ENCODE measurements at places on chromosomes 4 and X.

- no peak for DNase-seq
Measured at GRCh38 chrX:15781961-15782699, 8.2 kb upstream of the ZRSR2 start.

DNA sequence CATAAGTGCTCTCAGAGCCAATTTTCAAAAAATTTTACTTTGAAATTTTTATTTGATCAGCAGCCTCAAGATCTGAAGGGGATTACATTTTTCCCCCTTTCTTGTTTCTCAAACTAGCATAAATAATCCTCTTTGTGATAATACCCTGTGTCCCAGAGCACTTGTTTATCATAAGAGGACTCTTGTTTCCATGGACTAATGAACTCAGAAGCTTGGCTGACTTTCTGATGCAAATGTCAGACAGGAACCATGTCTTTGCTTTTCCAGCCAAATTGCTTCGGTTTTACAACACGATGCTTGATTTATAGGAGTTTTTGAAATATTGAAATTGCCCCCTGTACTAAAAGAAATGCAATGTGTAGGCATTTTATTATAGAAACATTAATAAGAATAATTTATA, 859.3 kb upstream of the LCORL start:
- DNase-seq, result no peak

GRCh38 chr4:26076000-26076587, 162.1 kb downstream of the SMIM20 start:
- DNase-seq, result peak; percentile 46

GRCh38 chr4:36325499-36325898, 44.1 kb downstream of the DTHD1 start:
- DNase-seq, result no peak

GRCh38 chr4:188196134-188196735, 57.0 kb downstream of the TRIML1 start:
- no peak for DNase-seq

DNA sequence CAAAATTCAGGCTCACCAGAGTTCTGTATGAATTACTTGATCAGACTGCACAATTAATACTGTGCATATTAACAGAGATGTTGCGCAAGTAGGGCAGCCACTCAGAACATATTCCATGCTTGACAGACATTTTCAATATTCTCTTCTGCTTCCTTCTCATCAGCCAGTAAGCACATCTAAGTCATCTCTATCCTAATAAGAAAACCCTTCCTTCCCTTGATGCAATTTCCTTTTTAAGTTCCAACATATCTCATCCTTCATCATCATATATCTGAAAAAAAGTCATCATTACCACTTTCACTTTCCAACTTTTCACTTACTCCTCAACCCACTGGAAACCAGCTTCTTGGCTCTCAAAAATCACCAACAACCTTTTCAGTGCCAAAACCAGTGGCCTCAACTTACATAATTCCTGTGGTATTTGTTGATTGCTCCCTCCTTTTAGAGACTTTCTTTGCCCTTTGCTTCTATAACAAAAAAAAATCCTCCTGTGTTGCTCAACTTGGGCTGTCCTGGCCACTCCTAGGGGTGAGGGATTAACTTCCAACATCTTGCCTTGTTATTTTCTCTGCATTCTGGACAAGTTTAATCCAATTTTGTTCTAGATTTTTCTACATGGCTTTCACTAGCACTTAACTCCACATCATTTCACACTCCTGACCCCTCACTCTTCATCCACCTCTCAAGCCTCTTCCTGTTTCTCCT, 14.1 kb downstream of the MBNL3 start:
- no peak for DNase-seq

- no peak for DNase-seq
Measured at GRCh38 chr4:3713346-3713745, 52.8 kb upstream of the ADRA2C start.

GRCh38 chr4:72974694-72975487, 94.6 kb downstream of the COX18 start:
- DNase-seq, result no peak

GRCh38 chrX:23246001-23246400, 88.6 kb upstream of the PTCHD1 start:
- DNase-seq, result no peak

GRCh38 chr4:38128478-38129459, 168.6 kb downstream of the PTTG2 start:
- peak; percentile 60 for DNase-seq

- DNase-seq, result no peak
Measured at GRCh38 chr4:98728433-98728832, 70.0 kb upstream of the TSPAN5 start.

DNA sequence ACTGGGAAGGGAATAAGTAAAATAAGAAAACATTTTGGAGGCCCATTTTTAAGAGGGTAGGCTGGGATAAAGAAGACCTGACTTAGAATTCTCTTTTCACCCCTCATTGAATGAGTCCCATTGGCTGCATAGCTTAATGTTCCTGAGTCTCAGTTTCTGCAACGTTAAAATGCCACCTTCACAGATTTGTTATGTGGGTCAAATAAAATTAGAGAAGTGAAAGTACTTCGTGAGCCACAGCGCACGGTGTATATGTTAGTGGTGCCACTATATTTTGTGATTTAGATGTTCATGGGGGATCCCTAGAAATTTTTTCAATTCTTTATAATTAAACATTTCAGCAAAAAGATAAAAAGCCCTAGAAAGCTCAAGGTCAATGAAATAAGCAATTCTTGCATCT, 109.2 kb upstream of the HS3ST1 start:
- no peak for DNase-seq

GRCh38 chr4:41573502-41574001, 35.6 kb downstream of the LIMCH1 start:
- no peak for DNase-seq

DNA sequence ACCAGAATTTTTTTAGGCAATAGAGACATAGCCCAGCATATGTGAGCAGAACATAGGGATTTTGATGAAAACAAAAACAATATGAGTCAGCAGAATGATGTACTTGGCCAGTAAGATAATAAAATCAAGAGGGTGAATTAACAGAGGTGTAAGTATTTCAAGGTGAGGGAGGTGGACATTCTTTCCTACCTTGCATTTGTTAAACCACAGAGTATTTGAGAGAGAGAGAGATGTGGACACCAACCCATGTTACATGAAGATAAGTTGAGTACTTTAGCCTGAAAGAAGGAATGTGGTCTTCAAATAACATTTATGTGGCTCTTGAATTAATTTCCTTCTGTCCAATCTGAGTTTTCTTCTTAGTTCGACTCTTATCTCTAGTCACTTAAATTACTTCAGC, 68.6 kb downstream of the DIAPH2 start:
- DNase-seq, result no peak

- no peak for DNase-seq
Measured at GRCh38 chrX:37995428-37995827, 10.9 kb upstream of the SYTL5 start.

DNA sequence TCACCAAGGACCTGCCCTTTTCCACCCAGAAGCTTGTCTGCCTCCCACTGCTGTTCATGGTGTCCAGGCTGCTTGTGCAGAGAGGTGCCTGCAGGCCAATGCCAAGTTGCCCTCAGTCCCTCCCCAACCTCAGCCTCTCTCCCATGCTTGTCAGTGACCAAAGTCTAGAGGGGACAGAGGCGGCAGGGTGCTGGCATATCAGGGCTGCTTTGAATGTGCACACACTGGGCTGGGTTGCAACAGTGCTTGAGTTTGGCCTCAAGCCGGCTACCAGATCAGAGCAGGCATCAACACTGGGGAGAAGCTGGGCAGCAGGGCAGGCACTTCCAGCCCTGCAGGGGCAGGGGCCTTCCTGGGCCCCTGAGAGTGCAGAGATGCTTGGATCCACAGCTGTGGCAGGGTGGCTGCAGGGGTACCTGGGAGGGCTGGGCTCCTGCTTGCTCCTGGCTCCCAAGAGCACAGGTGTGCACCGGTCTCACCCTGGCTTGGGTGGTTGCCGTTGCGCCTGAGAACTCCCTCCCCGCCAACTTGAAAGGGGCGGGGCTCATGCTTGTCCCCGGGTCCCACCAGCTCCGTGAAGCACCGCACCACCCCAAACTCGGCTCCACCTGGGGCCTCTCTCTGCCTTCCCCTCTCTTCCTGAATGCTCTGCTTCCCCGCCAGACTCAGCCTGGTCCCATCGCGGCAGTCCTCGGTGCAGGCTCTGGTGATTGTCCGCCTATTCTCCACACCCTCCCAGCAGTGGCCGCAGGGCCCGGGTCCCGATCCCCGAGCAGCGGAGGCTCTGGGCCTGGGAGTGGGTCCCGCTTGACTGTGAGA, 1681.9 kb upstream of the ADGRL3 start:
- DNase-seq, result no peak

DNA sequence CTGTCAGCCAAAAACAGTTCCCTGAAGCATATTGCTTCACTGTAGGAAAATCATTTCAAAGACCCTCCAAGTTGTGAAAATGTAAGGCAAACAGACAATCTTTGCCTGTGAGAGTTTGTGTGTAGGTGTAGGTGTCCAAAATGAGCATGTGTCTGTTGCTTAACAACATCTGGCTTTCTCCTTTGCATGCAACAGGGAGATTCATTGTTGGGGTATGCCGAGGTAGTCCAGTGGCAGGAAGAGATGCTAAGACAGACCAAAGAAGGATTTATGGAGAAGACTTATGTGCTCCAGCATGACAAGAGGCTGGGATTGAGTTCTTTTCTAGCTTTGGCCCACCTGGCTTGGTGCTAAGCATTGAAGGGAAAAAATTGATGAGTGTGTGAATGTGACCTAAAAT, 29.8 kb upstream of the SMAD1 start:
- DNase-seq, result no peak

- DNase-seq, result no peak
Measured at GRCh38 chrX:13699183-13699826, 10.4 kb downstream of the RAB9A start.

GRCh38 chr4:29972121-29972520, 748.0 kb upstream of the PCDH7 start:
- DNase-seq, result no peak

- no peak for DNase-seq
Measured at GRCh38 chr4:71186566-71187403, 152.0 kb upstream of the SLC4A4 start.

DNA sequence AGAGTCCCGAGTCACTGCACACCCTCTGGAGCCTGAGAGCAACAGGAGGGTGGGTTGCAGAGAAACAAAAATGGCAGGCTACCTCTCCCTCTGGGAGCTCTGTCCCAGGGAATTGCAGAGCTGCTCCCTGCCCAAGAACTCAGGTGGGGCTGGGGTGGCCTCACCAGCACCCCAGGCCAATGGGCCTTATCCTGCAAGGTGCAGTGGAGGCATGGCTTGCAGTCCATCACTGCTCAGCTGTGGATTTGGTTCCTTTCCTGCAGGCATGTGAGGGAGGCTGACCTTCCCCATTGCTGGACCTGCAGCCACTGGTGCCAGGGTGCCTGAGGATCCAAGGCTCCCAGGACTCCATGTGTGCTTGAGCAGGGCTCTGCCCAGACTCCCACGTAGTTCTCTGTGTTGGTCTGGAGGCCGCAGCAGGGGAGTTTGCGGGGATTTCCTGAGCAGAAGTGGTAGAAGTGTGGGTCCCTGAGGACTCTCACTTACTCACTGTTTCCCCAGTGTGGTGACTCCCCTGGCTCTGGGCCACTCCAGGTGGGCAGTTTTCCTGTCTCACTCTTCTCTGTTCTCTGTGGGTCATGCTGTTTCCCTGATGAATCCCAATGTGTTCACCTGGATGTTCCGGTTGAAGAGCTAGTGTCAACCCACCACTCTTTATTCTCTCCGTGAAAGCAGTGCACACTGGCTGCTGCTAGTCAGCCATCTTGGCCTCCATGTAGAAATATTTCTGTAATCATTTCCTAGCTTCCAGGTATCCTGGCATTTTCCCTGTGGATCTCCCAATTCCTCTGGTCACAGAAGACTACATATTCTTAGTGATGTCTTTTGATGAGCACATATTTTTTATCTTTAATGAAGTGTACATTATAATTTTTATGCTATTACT, 82.3 kb downstream of the ARHGAP24 start:
- no peak for DNase-seq

GRCh38 chr4:167784826-167785225, 307.5 kb upstream of the ANXA10 start:
- DNase-seq, result no peak

DNA sequence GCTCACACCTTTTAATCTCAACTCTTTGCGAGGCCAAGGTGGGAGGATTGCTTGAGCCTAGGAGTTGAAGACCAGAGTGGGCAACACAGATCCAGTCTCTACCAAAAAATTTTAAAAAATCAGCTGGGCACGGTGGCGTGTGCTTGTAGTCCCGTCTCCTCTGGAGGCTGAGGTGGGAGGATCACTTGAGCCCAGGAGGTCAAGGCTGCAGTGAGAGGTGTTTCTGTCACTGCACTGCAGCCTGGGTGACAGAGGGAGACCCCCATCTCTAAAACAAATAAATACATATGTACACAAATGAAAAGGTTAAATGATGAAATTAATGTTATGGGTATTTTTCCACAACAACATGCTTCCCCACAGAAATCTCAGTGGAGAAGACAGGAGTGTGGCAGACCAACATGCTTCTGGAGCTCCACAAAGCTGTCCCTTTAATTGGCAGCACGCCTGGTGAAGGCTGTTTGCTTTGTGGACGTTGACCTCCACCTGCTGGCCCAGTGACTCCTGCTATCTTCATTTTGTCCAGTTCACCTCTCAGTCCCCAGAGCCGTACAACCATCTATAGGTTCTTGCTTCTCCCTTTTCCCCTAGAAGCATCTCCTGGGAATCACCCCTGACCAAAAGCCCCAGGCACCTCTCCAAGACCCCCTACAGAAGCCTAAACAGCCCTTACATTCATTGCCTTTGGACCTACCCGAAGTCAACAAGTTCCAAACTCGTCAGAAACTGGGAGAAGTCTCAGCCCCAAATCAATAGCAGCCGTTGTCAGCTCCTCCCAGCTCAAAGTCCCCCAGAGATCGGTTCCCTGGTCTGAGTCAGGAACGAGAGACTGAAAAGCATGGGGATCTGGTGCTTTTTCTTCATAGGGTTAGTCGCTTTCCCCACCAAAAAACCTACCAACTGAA, 36.4 kb upstream of the CD99 start:
- DNase-seq, result no peak

- DNase-seq, result no peak
Measured at GRCh38 chr4:126375462-126376054, 1060.8 kb downstream of the FAT4 start.

- DNase-seq, result no peak
Measured at GRCh38 chrX:149652232-149652981, 20.8 kb upstream of the TMEM185A start.

- no peak for DNase-seq
Measured at GRCh38 chrX:75303795-75304194, 29.9 kb downstream of the UPRT start.

DNA sequence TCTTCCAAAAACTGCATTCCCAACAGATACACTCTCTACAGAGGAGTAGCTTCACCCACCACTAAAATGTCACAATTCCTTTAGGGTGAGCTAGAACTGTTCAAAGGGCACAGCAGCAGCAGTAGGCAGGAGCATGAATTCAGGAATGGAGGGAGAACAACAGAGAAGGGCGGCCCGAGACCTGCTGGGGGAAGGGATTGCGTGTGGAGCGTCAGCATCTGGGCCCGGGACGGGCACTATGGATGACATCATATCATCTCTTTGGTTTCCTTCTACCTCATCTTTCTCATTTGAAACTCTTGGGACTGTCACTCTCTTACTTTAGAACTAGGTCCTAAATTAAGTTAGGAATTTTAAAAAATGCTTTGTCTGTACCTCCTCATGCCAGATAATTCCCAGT, 95.0 kb downstream of the PHOX2B start:
- no peak for DNase-seq
